ENCODE measurements at places on chromosomes 6 and 20.

GRCh38 chr6:155530219-155530834 is 74.7 kb upstream of the NOX3 start:
- no peak for DNase-seq

- DNase-seq, result no peak
Observed at GRCh38 chr20:41334036-41334435, 6.6 kb upstream of the LPIN3 start.

DNA sequence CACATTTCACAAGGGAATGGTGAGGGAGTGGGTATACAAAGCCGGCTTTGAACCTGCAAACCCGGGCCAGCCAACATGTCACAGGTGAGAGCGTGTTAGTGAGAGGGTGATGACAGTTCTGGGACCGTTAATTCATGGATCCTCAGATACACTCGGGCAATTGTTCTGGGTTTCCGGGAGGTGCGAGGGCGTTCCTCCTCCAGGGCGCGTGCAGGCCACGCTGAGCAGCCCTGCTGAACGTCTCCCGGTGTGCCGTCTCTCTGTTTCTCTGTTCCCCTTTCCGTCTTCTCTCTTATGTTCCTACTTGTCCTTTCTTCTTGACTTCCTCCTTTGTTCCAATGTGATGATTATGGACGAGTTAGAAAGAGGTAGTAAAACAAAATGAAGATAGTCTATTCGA is 130.0 kb upstream of the GMDS start:
- DNase-seq, result no peak

GRCh38 chr6:11237956-11238355 is 5.5 kb upstream of the NEDD9 start:
- DNase-seq, result no peak

- DNase-seq, result no peak
Observed at GRCh38 chr6:144283646-144284477, 1.3 kb upstream of the UTRN start.

DNA sequence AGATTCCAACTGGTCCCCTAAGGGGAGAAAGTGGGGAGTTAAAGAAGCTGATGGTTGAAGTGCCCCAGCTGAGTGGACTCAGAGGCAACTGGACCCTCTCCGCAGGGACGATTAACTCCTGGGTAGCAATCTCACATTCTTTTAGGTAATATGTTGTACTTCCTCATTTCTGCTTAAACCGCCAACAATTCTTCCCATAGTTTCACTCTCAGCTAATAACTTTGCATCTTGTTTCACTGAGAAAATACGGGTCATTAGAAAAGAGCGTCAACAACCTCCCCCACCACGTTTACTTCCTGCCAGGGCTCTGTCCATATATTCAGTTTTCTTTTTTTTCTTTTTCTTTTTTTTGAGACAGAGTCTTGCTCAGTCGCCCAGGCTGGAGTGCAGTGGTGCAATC is 39.5 kb upstream of the CHD6 start:
- DNase-seq, result no peak

GRCh38 chr6:168709991-168710390 is 269.0 kb downstream of the SMOC2 start:
- DNase-seq, result no peak

DNA sequence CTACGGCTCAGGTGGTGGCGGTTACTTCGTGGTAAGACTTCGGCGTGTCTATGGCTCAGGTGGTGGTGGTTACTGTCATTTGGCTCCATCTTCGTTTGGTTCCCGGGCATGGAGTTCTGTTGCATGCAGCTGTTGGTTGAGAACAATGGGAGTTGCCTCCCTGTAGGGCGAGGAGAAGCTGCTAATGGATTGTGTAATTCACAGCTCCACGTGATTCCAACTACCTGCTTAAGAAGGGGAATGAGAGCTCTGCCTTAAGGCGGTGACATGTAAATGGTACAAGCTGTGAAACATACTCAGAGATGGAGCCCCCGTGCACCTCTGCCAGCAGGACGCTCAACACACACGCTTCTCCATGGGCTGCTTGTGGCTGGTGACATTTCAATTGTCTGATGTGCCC is 12.4 kb upstream of the DACT2 start:
- DNase-seq, result no peak

GRCh38 chr6:44826025-44826676 is 438.6 kb downstream of the CDC5L start:
- DNase-seq, result no peak

DNA sequence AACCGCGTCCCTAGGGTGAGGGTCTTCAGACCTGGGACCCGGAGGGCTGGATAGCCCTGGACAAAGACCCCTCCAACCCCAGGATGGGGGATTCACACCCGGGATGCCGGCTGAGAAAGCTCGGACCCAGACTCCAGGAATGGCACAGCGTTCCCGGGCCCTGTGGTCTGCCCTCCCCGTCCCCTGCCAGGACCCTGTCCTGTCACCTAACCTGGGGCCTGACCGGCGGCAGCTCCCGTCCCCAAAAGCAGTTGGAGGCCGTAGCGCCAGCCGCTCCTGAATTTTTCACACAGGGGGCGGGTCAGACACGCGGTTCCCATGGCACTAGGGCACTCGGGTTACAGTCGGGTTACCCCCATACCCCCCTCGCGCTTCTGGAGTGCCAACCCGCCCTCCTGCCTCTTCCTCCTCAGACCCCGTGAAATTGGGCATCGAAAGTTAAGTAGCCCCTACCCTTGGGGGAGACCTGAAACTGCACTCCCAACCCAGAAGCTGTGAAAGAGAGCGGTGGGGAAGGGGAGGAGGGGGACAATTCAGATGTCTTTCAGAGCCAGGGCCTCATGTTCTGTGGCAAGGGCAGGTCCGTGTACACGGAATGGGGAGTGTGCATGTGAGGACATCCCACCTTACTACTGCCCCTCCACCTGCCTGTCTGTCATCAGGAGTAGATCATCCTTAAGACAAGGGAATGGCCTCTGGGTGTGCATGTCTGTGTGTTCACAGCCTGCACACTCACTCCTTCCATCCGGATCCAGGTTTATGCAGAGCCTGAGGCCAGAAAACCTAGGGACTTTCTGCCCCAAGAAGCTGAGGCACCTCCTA is 595 bp downstream of the REM1 start:
- no peak for DNase-seq

DNA sequence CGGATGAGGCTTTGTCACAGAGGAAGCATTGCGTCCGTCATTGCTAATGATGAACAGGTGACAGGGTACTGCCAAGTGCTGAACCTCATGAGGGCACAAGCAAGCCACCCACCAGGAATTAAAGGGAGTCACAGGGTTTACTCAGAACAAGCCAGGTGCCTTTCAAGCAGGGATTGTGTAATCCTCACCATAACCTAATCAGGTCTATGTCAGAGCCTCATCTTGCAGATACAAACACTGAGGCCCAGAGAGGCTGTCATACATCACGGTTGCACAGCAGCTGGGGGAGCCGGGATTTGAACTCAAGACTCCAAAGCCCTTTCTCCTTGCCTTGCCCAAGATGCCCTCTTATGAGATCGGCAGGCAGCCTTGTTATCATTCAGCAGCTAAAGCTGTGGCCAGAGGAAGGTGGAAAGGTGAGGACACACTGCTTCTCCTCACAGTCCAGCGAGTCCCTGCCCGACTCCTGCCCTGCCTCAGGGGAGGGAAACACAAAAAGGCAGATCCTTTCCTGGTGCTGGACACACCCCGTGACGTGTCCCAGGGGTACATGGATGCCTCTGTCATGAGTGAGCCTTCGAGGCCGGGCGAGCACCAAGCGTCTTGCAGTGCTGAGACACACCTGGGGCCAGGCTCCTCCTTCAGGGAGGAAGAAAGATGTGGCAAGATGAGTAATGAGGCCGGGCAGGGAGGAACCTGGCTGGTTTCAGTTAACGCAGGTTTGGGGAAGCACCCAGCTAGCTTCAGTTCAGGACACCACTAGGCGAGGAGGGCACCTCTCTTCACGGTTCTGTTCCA is 214.9 kb downstream of the LY86 start:
- no peak for DNase-seq

- no peak for DNase-seq
Observed at GRCh38 chr6:7021301-7021700, 86.5 kb upstream of the RREB1 start.

- no peak for DNase-seq
Observed at GRCh38 chr6:148147463-148147830, 195.2 kb upstream of the SASH1 start.

- DNase-seq, result no peak
Observed at GRCh38 chr20:25319241-25320034, 71.2 kb downstream of the ABHD12 start.

DNA sequence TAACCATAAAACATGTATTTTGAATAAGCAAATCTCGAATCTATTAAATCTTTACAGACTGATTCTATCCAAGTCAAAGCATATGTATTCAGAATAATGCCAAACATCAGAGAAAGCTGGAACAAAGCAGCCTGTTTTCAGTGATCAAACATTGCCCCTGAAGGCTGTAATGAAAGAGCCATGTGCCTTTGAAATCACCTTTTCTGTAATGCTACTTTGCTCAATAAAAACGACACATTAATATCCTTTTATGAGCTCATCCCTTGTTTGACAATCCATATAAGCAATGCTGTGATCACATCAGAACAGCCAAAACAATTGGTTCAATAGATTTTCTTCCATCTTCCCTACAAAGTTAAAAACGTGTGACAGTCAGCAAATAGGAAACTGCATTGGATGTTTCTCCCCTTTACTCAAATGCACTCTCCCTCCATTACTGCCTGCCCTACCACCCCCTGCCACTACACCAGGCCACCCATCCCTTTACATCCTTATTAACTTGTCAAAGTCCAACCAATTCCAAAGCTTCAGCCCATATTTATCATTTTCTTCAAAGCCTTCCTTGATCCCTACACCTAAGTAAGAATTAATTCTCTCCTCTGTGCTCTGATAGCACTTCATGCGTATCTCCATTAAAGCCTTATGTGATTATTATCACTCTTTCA is 42.0 kb downstream of the THEMIS start:
- no peak for DNase-seq

- DNase-seq, result peak; percentile 53
Observed at GRCh38 chr6:2940010-2940850, 31.1 kb downstream of the SERPINB6 start.

GRCh38 chr6:1015825-1016224 is 296.1 kb upstream of the FOXQ1 start:
- DNase-seq, result no peak

Measured in stimulated activated CD4-positive, alpha-beta T cell treated with anti-CD3 and anti-CD28 coated beads, Interleukin-1b, Interleukin-23, amount 100 ng/mL, for 24 hours (primary cell).